ENCODE measurements at places on chromosomes 3 and 15.
A peak's percentile ranks its signal among the peaks of the same experiment; 100 is the strongest.

DNA sequence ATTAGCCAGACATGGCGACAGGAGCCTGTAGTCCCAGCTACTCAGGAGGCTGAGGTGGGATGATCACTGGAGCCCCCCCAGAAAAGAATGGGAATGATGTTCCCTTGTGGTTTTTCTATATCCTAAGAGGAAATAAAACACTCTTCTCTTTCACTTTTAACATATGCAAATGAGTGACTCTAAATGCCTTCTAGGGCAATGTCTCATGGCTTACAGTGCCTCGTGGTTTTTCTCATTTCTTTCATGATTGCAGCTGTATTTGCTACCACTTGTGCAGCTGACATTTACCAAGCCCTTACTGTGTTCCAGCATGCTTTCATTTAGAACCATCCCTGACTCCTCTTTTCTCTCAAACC, 26.4 kb downstream of the STOML1 start:
- no peak for DNase-seq

DNA sequence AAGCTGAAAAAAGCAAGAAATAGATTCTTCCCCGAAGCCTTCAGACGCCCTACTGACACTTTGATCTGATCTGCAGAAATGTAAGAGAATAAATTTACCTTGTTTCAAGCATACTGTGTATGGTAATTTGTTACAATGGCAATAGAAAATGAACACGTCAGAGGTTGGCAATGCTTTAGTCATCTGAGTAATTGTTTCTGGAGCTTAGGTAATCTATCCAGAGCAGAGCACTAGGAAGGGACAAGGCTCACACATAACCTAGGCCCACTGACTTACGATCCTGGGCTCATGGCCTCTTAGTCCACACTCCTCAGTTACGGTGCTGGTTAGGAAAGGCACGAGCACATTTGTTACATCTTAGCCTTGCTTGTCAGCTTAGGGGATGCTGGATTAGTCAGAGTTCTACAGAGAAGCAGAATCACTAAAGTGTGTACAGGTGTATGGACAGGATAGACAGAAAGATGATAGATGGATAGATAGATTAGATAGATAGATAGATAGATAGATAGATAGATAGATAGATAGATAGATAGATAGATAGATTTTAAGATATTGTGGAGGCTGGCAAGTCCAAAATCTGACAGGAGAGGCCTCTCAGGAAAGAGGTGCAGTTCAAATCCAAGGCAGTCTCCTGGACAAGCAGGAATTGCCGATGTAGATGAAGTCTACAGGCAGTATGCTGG, 46.8 kb upstream of the TBC1D23 start:
- peak; percentile 23 for DNase-seq

DNA sequence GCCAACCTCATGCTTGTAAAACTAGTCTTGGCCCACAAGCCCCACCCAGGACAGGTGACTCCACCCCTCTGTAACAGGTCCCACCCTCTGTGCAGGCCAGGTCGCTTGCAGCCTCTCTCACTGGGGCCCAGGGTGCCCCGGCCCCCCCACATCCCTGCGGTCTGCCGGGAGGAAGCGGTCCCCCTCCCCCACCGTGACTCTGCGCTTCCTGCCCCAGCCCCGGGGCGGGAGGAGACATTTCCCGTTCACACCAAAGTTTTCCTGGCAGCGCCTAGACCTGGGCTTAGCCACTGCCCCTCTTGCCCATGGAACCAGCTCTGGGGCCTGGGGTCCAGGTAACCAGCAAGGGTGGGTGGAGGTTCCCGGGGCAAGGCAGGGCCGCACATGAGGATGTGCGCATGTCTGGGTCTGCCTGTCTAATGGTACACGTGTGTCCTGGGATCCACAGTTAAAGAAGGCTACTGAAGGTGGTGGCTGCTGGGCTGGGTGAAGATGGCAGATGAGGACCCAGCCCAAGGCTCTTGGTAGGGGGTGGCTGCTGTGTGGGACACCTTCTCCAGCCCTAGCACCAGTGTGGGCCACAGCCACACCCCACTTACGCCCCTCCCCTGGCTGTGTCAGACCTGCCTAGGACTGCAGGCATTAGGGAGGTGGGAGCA, 8.4 kb downstream of the NBEAL2 start:
- peak; percentile 63 for DNase-seq

DNA sequence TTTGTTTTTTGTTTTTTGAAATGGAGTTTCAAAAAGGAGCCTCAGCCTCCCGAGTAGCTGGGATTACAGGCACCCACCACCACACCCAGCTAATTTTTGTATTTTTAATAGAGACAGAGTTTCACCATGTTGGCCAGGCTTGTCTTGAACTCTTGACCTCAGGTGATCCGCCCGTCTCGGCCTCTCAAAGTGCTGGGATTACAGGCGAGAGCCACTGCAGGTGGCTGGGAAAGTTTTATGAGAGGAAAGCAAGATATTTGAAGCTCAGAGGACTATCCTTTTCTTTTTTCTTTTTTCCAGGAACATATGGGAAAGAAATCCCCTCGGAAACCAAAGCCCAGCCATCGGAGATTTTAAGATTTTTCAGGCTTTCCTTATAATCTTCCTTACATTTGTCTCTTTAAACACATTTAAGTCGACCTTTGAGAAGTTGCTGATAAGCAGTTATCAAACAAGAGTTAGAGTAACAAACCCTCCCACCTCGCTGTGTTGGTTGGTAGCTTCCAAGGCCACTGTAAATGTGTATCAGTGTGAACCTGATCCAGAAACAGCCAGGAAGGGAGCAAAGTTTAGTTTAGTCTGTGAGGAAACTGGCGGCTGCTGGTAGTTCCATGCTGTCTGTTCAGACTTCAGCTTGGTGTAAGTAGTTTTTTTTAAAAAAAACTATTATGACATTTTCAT, 34.5 kb upstream of the MAP3K13 start:
- DNase-seq: no peak

GRCh38 chr15:85100186-85100937, 118.7 kb downstream of the PDE8A start:
- no peak for DNase-seq
